ENCODE measurements at places on chromosomes 5 and 9.

- no peak for DNase-seq
Observed at GRCh38 chr5:137300411-137301240, 198.5 kb downstream of the SPOCK1 start.

- no peak for DNase-seq
Observed at GRCh38 chr9:109232449-109233237, 65.6 kb upstream of the FRRS1L start.

DNA sequence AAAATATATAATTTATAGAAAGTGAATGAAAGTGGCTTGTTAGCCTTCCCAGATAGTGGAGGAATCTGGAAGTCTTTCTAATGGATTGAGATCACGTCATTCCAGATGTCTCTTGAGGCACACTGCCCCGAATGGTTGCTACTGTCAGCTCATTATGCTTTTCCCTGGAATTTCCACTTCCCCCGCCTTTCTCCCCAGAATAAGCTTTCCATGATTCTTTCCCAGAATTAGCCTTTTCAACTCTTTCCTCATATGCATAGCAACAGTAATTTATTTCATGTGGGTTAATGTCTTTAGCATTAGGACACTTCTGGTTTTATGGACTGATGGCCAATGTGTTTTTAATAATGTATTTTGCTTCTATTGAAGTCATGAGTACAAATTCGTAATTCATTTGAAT, 81.5 kb downstream of the PALM2AKAP2 start:
- DNase-seq: no peak

DNA sequence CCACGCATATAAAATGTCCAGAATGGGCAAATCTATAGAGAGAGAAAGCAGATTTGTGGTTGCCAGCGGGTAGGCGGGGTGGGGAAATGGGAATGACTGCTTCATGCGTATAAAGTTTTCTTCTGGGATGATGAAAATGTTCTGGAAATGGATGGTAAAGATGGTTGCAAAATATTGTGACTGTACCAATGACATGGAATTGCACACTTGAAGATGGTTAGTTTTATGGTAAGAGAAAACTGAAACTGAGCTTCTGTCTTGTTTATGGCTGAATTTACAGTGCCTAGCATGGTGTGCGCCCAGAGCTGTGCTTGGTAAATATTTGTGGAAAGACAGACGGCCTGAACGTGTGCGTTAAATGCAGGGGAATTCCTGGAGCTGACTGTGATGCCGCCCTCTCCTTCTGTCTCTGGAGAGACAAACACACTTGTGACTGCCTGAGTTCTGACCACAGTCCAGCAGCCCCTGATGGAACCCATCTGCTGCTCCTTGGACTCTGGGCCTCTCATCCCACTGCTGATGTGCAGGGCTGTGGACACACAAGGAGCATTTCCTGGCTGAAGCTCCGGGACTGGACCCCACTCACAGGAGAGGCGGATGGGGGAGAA, 8.6 kb upstream of the PTGES start:
- no peak for DNase-seq

DNA sequence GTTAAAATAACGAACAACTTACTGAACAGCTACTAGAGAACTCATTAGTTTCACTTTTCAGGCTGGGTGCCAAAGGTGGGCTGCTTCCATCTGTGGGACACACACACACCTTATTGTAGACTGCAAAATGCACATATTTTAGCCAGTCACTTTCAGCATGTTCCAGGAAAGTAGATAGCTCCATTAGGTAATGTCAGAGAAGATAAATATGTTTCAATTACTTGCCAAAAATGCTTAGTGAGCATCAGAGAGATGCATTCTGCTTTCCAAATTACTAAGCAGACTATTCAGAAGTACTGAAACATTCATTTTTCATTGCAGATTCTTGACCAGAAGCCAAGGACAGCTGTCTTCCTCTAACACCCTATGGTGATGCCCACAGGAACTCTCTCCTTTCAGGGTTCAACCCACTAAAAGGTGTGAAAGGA, 56.2 kb upstream of the APC start:
- DNase-seq: no peak

DNA sequence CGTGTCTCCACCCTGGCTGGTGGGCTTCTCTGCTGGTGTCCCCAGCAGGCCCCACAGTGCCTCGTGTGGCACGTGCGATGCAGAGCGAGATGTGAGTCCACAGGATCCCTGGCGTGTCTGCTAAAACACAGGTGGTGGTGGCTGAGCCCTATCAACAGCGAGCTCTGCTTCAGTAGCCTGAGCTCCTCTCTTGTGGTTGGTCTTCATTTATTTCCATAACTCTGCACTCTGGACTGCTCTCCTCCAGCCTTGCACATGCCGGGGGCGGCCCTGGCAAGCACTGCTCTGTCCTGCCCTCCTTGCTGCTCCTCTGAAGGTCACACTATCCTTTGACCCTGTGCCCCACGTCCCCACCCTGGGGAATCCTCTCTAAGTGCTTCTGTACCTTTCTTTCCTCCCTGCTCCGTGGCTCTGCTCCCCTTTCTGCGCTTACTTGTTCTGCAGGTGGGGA, 59.2 kb downstream of the NSUN2 start:
- no peak for DNase-seq

DNA sequence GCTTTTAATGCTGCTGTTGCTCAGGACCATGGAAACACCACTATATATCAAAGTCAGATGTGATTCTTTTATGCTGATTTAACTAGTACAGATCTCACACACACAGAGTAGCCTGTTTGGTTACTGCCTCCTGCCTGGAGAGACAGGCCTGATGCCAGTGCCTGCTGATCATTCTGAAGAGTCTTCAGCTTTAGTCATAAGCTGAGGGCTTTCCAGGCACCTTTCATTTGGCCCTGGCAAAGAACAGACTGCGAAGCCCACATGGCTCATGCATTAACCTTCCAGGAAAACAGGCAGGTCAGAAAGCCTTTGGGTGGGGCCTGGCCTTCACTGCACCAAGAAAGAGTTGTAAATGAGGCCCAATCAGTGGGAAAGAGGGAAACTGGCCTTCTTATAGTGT, 144.7 kb downstream of the SAXO1 start:
- no peak for DNase-seq

- no peak for DNase-seq
Observed at GRCh38 chr9:7788772-7789171, 10.8 kb downstream of the DMAC1 start.

- peak; percentile 85 for DNase-seq
Observed at GRCh38 chr5:56812110-56812509, 3.2 kb upstream of the MAP3K1 start.

DNA sequence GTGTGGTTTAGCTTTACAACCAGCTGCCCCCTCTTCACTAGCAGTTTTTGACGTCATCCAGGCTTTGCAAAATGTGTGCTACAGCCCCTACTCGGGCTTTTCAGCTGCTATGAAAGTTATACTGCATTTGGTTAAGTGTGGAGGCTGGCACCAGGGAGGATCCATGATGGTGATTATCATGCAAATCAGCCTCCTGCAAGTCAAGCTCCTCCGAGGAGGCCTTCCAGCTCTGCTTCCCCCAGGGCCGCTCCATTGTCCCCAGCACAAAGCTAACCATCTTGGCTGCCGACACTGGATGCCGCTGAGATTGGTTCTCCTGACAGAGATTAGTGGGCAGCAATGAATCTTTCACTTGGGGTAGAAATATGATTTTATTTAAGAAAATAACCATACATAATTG, 159.6 kb downstream of the NR2F1-AS1 start:
- no peak for DNase-seq

GRCh38 chr5:154850255-154851062, at the start of gene FAXDC2:
Gene FAXDC2, minus strand, starts transcription at chr5:154850603. Its CDS starts 12,425 bp downstream, at chr5:154838178.
- DNase-seq: no peak

DNA sequence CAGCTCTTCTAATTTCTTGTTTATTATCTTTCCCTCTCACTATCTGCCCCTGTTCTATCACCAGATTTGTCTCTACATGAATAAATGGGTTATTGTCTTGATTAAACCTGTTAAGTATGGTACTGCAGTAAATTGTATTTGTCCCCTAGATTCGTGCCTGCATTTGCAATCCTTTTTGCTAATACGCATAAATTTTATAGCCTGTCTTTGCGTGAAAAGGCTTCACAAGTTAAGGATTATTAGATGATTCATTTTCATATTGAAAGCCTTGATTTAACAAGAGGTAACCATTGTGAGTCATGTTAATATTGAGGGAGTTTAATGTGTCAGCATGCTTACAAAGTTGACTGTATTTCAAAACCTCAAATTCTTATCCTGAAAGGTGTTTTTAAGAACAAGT, 204.6 kb downstream of the PCSK1 start:
- no peak for DNase-seq

Data from hematopoietic multipotent progenitor cell treated with erythropoietin and hydrocortisone succinate and interleukin-3 and kit ligand, for 17 days (in vitro differentiated cells).